Stromal cell of bone marrow (primary cell): ENCODE measurements at places on chromosomes 11 and 22.

- DNase-seq = no peak
Measured at GRCh38 chr22:48950151-48950915, 877.3 kb downstream of the BRD1 start.

- no peak for DNase-seq
Measured at GRCh38 chr11:3224401-3225057, 5.9 kb upstream of the MRGPRG start.

DNA sequence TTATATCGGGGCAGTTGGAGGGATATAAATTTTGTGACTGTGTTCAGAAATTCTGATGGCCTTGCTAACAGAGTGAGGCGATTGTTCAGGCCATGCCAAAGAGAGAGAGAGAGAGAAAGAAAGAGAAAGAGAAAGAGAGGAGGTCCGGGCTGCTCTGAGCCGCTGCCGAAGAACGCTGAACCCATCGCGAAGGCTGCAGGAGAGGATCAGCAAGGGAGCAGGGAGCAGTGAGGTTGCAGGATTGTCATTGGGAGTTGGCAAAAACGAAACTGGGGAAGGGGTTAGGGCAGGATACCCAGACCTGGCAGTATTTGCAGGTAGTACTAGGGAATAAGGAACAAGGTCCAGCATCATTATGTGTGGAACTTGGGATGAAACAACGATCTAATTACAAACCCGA lies 537.1 kb downstream of the INSC start:
- no peak for DNase-seq

DNA sequence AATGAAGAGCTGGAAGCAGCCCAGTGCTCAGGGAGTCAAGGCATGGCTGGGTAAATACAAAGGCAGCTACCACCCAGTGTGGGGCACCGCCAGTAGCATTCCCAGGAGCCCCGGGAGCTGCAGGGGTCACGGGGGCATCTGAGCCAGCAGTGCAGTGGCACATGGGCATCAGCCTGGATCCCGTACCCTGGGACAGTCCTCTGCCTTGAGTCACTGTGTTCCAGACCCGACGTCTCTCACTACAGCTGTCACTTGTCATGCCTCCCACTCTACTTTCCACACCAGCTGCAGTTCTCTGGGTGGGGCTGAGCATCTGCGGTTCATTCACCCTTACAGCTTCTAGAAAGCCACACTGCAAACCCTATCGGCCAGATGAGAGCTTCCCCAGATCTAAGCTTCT lies 29.6 kb downstream of the DHCR7 start:
- no peak for DNase-seq

GRCh38 chr11:11909727-11910126 lies 68.0 kb downstream of the USP47 start:
- no peak for DNase-seq
